Common myeloid progenitor, CD34-positive (primary cell): ENCODE measurements at places on chromosomes 6 and 20.
A peak's percentile ranks its signal among the peaks of the same experiment; 100 is the strongest.

GRCh38 chr6:91965872-91966271, 1379.0 kb upstream of the MAP3K7 start:
- DNase-seq, result no peak

DNA sequence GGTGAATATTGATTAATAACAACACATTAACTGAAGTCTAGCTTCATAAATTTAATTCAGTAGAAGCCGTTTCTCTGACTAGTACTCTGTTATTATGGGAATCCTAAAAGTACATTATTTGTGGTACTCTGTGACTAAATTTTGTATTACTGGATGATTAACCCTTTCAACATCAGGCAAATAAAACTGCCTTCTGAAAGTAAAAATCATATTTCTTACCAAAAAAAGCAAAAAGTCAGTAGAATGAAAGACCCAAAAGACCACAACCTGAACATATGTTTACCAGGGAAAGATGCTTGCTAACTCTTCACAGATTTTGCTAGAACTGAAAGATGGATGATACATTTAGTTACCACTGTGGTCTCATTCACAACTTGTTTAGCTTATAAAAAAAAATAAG, 73.2 kb downstream of the AHI1 start:
- DNase-seq, result no peak

GRCh38 chr6:109977791-109978173, 329 bp upstream of the GPR6 start:
- DNase-seq, result no peak

- DNase-seq, result no peak
These were observed 13.5 kb upstream of the NT5E start for GRCh38 chr6:85436411-85436810.

DNA sequence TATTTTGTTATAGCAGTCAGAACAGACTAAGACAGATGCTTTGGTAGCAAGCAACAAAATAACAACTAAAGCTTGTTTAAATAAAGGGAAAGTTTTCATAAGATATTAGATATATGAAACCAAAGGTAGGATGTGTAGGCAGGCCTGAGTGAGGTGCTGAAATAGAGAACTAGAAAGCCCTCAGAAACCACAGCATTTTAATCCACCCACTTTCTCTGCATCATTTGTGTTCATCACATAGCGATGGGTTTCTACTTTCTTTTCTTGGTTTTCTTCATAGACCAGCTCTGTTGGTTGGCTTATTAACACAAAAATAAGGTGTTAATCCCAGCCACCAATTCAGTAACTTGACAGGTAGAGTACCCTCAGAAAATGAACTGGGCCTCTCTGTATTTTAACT, 58.6 kb downstream of the RPS12 start:
- DNase-seq, result no peak

- DNase-seq, result peak; percentile 74
These were observed 7.9 kb downstream of the CALHM4 start for GRCh38 chr6:116561377-116562018.

DNA sequence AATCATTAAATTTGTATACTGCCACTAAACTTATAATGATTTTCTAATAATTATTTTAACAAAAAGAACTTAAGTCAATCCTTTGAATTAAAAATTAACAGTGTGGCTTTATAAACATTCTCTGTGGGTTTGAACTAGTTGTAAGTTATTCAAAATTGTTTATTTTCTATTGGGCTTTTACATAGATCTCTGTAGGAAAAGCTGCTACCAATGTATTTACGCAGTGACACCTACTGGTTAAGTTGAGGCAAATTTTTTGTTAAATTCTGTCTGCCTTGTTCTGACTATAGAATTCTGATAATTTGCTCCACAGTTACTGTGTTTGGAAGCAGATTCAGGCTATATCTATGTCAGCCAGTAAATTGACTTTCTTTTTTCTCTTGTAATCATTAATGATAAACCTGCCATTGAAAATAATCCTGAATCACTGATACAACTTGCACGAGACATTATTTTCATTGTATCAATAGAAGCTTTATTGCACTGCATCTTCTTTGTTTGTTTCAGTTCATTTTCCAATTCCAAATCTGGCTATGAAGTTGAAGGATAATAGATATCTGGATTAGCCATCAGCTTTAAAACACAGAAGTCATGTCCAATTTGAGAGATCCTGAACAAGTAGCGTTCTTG, 66.0 kb upstream of the UTRN start:
- DNase-seq, result peak; percentile 54

GRCh38 chr20:47586649-47587294, 85.1 kb downstream of the NCOA3 start:
- DNase-seq, result no peak

DNA sequence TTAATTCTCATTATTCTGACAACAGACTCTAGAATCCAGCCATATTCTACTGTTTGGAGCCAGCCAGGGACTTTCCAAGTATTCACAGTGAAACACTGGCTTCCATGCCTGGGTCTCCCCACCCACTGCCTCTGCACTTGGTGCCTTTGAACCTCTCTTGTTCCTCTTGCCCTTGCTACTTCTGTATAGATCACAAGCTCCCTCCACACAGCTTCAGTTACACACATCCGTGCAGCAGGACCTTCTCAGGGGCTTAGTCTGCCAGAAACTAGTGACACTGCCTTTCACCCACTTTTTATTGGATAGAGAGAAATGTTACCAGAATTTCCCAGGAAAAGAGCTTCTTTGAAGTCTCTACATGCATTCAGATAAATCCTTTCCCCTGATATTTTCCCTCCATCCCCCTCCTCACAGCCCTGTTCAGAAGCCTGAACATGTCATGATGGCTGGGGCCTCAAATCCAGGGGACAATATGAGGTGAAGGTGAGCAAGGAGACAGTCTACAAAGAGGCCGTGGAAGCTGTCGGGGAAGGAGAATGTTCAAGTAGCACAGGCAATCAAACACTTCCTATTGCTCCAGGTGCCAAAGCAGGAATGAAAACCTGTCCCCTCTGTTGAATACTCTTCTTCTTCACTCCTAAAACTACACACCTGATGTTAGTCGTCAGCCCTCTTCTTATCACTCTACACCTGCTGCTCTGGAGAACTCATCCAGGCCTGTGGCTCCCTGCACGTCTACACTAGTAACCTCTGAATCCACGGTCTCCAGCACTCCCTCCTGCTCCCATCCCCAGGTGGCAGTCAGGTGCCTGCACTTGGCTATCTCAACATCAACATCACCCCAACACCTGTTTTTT, 20.2 kb upstream of the HLA-DOA start:
- DNase-seq, result peak; percentile 76

GRCh38 chr6:16944596-16944995, 157.3 kb upstream of the STMND1 start:
- DNase-seq, result no peak

DNA sequence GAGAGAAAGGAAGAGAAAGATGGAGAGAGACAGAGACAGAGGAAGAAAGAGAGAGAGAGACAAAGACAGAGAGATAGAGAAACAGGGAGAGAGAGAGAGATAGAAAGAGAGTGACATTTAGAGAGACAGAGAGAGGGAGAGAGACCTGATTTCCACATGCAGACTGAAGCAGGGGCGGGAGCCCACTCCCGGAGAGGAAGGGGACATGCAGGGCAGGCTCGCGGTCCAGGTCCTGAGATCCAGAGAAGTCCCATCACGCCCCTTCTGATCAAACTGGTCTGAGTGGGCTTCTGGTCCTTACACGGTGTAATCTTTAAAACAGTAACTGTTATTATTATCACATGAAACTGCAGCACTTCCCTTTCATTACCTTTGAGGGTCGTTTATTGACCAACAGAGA, 62.2 kb downstream of the PHACTR3 start:
- DNase-seq, result no peak

- DNase-seq, result no peak
These were observed 13.8 kb upstream of the TIAM2 start for GRCh38 chr6:154981079-154981870.

DNA sequence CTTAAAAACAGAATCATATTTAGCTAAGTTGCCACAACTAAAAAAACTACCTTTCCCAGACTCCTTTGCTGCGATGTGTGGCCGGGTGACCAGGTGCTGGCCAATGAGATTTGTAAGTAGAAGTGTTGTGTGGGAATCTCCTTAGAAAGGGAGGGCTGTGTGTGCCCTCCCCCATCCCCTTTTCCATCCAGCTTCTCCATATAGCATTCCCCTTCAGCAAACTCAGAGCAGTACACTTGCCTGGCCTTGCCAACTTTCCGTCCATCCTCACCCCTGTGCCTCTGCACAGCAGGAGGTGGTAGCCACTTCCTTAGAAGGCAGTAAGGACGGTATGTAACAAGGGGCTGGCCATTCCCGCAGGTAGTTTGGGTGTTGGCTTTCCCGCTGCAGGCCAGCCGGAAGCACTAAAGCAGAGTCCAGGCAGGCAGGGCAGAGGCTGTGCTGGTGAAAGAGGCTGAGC, 22.3 kb upstream of the KCNK16 start:
- DNase-seq, result no peak

GRCh38 chr6:138805016-138805765, 9.3 kb downstream of the ECT2L start:
- DNase-seq, result no peak

DNA sequence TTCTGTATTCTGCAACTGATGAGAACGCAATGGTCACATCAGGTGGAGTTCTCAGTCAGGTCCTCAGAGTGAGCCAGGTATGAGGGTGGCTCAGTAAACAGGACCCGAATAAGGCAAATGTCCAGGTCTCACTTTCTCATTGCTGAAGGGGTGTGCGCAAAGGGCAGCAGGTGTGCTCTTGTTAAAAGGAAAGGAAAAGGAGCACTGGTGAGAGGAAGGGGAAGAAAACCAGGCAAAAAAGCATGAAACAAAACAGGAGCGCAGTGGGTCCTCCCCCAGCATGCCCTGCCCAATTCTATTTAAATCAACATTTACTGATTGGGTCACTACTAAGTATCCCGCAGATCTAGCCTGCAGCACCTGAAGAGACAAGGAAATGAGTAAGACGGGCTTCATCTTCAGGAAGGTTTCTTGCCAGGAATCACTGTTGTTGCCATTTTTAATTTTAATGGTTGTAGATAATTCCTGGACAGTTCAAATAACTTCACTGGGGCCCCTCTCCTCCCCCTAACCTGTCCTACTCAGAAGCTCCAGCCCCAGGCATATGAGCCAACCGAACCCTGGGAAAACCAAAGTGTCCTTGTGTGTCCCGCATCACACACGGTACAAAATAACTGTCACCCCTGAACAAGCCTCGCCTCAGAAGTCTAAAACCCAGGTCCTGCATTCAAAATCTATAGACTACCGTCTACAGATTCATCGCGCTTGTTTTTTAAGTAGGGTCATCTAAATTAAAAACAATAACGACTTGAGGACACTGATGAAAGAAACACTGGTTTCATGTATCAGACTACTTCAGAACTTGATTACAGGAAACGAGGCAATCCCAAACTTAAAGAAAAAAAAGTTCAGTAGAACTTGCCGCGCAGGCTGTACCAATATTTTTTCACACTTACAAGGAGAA, 980 bp downstream of the MBOAT1 start:
- no peak for DNase-seq

GRCh38 chr6:118650582-118651281, 659 bp downstream of the CEP85L start:
- peak; percentile 40 for DNase-seq

GRCh38 chr6:33273924-33274902, 2.3 kb downstream of the RPS18 start:
- no peak for DNase-seq

DNA sequence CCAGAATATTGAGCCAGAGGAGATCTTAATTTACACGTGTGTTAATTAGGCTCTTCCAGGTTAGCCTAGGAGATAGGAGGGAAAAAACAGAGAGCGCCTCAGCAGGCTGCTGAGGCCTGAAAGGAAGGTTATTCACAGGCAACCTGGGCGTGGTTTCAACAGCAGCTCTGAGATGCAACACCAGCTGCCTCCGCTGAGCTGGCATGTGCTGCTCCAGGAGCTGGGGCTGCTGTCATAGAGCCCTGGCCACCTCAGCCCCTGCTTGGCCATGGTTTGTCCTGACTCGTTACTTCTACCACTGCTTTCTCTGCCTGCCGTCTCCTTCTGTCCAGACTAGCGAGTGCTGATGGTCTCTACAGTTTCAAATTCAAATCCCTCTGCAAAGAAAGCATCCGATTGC, 32.4 kb upstream of the RPP40 start:
- DNase-seq, result peak; percentile 75

- no peak for DNase-seq
These were observed 21.4 kb downstream of the SNAI1 start for GRCh38 chr20:50004229-50004628.

GRCh38 chr6:142874676-142875075, 70.3 kb downstream of the HIVEP2 start:
- peak; percentile 60 for DNase-seq

GRCh38 chr20:4633379-4633778, 88.3 kb upstream of the PRND start:
- no peak for DNase-seq

GRCh38 chr6:41572613-41573012, 26.4 kb downstream of the FOXP4 start:
- no peak for DNase-seq

GRCh38 chr6:134604014-134604676, 286.2 kb upstream of the SGK1 start:
- DNase-seq, result no peak

GRCh38 chr6:41604006-41604405, 34.3 kb upstream of the MDFI start:
- DNase-seq, result no peak

DNA sequence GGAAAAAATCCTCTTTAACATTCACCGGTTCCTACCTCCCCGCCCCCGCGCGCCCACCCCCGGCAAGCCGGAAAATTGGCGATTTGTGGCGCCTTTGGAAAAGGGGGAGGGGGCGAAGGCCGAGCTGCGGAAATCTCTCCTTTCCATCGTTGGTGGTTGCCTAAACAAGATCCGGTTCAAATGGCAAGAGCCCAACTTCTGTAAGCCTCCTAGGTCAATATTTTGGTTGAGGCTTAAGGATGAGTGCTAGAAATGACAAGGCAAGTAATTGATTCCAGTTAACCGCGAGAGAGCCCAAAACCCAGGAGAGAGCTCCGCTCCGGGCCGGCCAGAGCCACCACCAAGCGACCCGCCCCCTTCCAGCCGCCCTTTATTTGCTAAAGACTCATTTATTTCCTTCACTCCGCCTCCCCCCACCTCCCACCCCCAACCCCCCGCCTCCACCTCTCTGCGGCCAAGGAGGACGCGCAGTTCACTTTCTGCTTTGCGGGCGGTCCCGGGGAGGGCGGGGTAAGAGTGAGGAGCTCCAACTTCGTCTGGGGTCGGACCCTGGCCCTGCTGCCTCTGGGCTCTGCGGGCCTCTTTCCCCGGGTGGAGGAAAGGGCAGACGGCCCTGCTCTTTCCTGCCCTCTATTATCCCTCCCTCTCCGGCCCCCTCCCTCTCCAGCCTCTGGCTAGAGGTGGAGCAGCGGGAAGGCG, 838 bp upstream of the NKX2-2 start:
- DNase-seq, result no peak

- DNase-seq, result no peak
These were observed 91.0 kb upstream of the SNX9 start for GRCh38 chr6:157732007-157732406.
